Small intestine (tissue), 16 donors: ENCODE measurements at places on chromosomes 4 and X.

DNA sequence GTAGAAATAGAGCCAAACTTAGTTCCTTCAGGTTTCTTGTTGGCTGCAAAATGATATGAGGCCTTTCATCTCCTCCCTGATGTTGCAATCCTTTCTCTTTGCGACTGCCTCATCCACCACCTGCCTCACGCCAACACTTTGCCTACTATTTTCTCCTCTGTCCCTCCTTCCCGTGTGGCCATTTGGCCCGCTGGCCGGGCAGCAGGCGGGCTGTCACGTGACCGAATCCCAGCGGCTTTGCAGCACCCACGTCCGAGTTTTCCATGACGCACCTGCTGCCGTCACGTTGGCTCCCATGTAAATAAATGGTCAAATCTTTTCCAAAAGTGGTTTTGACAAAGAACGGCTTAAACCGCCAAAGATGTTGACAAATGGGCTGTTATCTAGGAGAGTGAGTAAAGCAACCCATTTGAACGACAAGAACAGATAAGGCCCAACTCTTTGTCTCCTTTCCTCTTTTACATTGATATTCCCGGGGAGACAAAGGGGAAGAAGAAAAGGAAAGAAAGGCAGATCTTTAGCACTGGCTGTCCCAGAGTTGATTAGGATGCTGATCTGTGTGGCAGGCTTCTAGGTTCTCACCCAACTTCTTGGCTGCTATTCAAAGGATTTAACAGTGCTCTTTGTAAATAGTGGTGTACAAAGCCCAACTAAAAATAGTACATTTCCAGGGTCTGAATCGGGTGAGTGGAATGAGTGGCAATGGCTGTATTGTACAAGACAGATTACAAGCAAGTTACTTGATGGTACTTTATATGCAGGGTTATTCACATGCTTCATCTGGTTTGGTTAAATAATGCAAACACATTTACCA lies 174.2 kb upstream of the JADE1 start:
- DNase-seq, result peak; percentile 43

GRCh38 chrX:131331152-131331551 lies 42.0 kb upstream of the IGSF1 start:
- DNase-seq, result no peak

GRCh38 chrX:30488092-30488491 lies 89.5 kb downstream of the TASL start:
- DNase-seq, result no peak

DNA sequence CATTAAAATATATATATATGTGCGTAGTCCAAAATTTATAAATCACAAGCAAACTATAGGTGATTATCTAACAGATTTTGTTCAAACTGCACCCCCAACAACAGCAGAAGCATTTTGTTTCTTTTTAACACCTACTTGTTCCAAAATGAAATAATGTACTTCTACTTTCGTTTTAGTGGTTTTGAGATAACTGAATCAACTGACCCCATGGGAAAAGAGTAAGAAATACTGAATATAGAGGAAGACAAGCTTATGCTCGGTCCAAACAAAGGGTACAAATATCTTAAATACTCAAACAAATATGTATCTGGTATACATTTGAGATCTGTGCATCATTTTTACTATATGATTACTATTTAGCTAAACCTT lies 22.4 kb downstream of the MAP7D3 start:
- DNase-seq, result no peak

- DNase-seq, result no peak
Observed at GRCh38 chrX:144334577-144334976, 450.7 kb downstream of the UBE2NL start.

DNA sequence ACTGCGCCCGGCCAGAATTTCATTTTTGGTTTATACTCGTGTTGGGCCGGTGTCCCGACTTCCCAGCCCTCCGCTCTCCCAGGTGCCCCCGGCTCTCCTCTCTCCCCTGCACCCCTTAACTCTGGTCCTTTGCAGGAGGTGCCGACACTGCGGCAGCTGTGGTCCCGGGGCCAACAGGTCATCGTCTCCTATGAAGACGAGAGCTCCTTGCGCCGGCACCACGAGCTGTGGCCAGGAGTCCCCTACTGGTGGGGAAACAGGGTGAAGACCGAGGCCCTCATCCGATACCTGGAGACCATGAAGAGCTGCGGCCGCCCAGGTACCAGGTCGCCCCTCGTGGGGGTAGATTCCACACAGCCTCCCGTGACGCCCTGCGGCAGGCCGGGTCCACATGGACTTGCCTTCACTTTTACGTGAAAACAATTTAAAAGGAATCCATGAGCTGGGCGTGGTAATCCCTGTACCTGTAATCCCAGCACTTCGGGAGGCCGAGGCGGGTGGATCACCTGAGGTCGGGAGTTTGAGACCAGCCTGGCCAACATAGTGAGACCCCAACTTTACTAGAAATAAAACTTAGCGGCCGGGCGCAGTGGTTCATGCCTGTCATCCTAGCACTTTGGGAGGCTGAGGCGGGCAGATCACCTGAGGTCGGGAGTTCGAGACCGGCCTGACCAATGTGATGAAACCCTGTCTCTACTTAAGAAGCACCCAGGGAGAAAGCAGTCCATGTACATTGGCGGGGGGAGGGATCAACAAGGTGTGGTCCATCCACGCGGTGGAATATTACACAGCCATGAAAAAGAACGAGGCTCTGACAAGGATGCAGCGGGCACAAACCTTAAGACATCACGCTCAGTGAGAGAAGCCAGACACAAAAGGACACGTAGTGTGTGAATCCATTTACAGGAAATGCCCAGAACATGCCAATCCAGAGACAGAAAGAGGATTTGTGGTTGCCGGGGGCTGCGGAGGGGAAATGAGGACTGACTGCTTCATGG lies 12.0 kb downstream of the PLCXD1 start:
- no peak for DNase-seq

DNA sequence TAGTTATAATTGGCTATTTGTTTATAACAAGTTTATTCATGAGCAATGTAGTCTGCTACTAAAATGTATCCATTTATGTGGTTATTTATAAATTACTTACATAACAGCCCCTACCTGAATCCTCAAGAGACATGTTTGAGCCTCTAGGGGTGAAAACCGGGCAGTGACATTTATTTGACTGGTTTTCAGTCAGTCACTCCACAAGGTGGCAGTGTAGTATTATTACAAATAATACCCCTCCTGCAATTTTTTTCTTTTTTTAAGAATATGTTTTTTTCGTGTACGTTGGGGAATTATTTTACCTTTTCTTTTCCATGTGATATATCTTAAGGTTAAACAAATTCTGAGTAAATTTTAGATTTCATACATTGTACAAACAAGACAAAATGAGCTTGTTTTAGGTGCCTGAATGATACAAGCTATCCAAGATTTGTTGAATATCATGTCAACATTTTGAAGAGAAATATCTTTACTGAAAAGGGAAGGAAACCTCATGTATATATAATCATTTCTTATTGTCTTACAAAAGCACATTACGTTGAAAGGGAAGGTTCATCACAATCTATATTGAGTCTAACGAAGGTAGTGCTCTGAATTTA lies 598.7 kb upstream of the TECRL start:
- peak; percentile 20 for DNase-seq

DNA sequence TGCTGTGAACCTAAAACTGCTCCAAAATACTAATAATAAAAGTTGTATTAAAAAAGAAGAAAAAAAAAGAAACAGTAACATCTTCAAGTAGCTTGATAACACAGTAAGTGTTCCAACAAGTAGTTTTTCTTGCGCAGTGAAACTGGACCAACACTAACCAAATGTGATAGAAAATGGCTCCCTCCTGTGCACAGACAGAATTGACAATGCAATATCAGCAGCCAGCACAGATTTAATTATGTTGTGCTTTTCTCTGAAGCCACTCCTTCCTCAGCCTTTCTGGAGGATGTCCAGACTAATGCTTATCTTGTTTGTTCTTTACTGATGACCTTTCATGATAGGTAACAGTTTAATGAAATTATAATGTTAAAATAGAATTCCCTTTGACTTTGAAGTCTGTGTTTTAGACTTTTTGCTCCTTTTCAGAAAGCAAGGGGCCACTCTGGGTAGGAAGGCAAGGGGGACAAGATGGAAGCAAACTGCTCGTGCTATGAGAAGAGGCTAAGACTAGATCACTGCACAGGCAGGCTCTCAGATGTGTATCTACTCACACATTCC lies 147.1 kb upstream of the RPL34 start:
- DNase-seq, result peak; percentile 16

DNA sequence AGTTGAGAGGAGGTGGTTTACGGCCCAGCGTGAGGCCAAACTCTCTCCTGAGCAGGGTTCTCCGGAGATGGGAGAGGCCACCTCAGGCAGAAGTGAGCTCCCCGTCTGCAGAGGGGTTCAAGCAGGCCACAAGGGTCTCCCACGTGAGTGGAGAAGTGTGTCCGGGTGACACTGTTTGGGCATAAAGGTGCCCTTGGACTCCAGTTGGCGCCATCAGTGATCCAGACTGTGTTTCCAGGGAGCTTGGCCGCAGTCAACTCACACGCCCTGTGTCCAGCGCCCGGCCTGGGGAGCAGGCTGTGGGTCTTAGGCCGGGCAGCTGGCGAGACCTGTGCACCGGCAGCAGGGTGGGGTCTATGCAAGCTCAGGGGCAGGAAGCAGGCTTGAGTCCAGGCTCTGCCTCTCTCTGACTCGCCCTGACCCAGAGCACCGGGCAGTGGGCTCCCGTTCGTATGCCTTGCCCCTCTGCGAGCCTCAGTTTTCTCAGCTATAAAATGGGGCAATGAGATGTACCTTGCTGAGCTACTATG lies 24.6 kb upstream of the HTRA3 start:
- no peak for DNase-seq

- DNase-seq, result no peak
Observed at GRCh38 chr4:115781528-115782146, 668.2 kb upstream of the NDST4 start.

DNA sequence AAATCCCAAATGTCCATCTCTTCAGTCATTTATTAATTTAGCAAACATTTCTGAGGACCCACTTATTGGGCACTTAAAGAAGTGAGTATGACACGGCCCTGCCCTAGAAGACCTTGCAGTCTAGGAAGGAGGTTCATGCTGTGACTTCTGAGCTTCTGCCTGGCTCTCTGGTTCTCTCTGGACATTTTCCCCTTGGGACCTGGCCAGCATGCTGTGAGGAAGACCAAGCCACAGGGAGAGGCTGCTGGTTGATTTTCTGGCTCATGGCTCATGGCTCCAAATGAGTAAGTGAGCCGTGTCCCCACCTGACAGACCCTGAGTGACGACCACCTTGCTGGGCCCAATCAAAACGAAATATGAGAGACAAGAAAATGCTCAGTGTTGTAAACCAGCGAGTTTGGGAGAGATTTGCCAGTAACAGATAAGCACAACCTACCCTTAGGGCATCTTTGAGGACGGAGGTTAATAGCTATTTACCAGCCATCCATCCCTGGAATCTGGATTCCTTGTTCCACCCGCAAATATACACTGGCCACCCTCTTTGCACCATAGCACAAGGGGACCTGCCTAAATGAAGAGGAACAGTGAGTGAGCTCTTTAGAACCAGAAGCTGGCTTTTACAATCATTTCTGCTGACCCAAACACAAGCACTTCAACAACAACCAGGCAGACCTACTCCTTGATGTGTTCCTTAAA lies 876 bp downstream of the MPP1 start:
- DNase-seq, result no peak

DNA sequence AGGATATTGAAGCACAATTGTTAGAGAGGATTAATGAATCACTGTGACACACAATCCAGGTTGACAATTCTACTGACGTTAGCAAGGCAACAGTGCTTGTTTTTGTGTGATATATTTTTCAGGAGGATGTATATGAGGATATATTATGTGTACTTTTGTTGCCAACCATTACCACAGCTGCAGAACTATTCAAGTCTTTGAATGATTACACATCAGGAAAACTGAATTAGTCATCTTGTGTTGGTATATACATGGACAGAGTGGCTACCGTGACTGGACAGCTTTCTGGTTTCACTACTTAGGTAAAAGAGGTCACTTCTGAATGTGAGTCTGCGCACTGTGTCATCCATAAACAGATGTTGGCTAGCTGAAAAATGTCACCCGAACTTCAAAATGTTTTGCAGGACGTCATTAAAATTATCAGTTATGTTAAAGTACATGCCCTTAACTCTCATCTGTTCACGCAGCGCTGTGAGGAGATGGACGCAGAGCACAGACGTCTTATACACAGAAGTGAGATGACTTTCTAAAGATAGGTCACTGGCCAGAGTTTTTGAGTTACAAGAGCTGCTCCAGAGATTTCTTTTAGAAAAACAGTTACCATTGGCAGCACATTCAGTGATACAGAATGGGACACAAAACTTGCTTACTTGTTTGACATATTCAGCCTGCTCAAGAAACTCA lies 69.0 kb downstream of the MRPL1 start:
- no peak for DNase-seq

DNA sequence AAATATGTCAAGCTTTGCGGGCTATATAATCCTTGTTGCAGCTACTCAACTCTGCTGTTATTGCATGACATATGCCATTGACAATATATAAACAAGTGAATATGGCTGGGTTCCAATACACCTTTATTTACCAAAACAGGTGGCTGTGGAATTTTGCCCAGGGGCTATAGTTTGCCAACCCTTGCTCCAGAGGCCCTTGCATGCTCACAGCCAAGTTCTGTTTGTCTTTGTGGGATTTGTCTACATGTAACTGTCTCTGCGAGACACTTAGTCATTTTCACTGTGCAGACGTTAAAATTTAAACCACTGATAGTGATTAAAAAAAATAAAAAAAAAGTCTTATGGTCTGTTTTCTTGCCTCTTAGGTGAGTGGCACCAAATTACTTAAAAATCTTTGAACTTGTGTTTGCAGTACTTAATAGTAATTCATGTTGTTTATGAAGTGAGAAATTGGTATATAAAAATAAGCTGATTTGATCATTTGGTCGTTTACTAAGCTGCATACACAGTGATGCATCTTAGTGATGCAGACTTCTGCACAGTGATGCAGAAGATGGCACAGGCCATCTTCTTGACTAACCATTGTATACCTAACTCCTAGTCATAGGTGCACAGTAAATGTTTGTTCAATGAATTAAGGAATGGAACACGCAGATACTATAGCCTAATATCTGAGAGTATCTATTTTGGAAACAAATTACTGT lies 170.9 kb downstream of the FRMPD4 start:
- DNase-seq, result no peak

DNA sequence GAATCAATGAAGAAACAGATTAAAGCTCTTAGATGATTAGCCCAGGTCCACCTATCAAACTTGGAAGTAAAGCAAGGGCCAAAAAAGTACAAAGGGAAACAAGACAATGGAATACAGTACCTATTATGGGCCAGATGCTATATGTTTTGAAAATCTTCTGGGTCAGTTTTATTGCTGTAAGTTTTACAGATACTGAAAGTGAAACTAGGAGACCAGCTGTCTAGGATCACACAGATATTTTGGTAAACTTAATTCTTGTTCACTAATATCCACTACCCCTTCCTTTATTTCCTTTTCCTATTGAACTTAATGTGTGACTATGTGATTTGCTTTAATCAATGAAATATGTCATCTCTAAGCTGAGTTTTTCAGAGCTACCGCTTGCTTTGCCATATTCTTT lies 505.4 kb upstream of the PITX2 start:
- no peak for DNase-seq

GRCh38 chr4:25874655-25875054 lies 11.9 kb upstream of the SEL1L3 start:
- DNase-seq, result no peak
